ENCODE measurements at places on chromosomes 4 and X. TPM values are rescaled to one million over a fixed set of nuclear protein-coding genes. Genes with fewer than 3 reads are reported as not detected.
A peak's percentile ranks its signal among the peaks of the same experiment; 100 is the strongest.

- no peak overlapping the region for H3K4me3 ChIP-seq
- H3K36me3 ChIP-seq = no peaks in the 10 kb centered on the region
- no peaks in the 10 kb centered on the region for H3K4me1 ChIP-seq
- no peaks in the 10 kb centered on the region for H3K27me3 ChIP-seq
- H3K27ac ChIP-seq = no peak overlapping the region
These were observed 218.6 kb downstream of the DCAF12L2 start for GRCh38 chrX:125947501-125947900.

- no peak for DNase-seq
- no peaks in the 10 kb centered on the region for H3K4me1 ChIP-seq
- no peak overlapping the region for H3K4me3 ChIP-seq
- H3K27me3 ChIP-seq = no peaks in the 10 kb centered on the region
- H3K36me3 ChIP-seq = no peaks in the 10 kb centered on the region
- H3K27ac ChIP-seq = no peak overlapping the region
These were observed 333.3 kb downstream of the ANK2 start for GRCh38 chr4:113382704-113383103.

DNA sequence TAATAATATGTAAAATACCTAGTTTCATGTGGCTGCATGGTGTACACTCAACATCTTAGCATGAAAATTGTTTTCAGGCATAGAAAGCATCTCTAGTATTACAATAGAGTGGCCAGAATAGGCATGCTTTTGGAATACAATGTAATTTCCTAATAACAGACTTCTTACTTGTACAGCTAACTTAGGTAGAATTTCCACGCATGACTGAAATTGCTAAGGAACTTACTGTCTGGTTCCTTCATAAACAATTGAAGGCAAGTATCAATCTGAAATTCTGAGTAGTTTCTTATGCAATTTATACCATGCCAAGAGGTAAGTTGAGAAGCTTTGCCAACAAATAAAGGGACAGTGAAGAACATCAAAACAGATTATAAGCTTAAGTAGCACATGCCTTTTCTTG lies 26.7 kb downstream of the SULT1E1 start:
- H3K36me3 ChIP-seq = no peaks in the 10 kb centered on the region
- H3K4me1 ChIP-seq = peaks cover 10% of the 10 kb centered on the region
- no peak overlapping the region for H3K4me3 ChIP-seq
- no peaks in the 10 kb centered on the region for H3K27me3 ChIP-seq

GRCh38 chrX:106774981-106775380 lies 27.5 kb upstream of the TBC1D8B start:
- no peaks in the 10 kb centered on the region for H3K4me1 ChIP-seq
- DNase-seq = no peak
- no peaks in the 10 kb centered on the region for H3K36me3 ChIP-seq
- H3K4me3 ChIP-seq = no peak overlapping the region
- H3K27ac ChIP-seq = no peak overlapping the region

- peak overlapping the region; percentile 42 for H3K4me3 ChIP-seq
- no peak overlapping the region for H3K27ac ChIP-seq
- H3K4me1 ChIP-seq = peaks cover 8% of the 10 kb centered on the region
- peak; percentile 29 for DNase-seq
These were observed 73.8 kb upstream of the FREM3 start for GRCh38 chr4:143773998-143774895.

- peaks cover 24% of the 10 kb centered on the region for H3K4me1 ChIP-seq
- no peaks in the 10 kb centered on the region for H3K27me3 ChIP-seq
- no peak for DNase-seq
- H3K4me3 ChIP-seq = no peak overlapping the region
- peaks cover 53% of the 10 kb centered on the region for H3K36me3 ChIP-seq
These were observed 6.3 kb downstream of the UBA6 start for GRCh38 chr4:67694662-67695061.

DNA sequence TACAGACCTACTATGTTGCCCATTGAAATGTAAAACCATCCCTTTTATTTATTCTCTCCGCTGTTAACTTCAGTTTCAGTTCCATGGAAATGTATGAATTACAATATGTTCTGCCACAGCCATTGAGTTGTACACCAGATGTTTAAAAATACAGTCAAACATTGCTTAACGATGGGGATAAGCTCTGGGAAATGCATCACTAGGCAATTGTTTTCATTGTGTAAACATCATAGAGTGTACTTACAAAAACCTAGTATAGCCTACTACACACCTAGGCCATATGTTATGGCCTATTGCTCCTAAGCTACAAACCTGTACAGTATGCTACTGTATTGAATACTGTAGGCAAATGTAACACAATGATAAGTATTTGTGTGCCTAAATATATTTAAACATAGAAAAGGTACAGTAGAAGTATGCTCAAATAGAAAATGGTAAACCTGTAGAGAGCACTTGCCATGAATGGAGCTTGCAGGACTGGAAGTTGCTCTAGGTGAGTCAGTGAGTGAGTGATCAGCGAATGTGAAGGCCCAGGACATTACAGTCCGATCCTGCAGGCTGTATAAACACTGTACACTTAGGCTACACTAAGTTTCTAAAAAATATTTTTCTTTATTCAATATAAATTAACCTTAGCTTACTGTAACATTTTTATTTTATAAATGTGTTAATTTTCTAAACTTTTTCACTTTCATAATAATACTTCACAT lies 2.7 kb upstream of the PF4V1 start:
- H3K27ac ChIP-seq = no peak overlapping the region
- DNase-seq = no peak
- H3K4me1 ChIP-seq = no peaks in the 10 kb centered on the region
- no peak overlapping the region for H3K4me3 ChIP-seq

GRCh38 chr4:6019316-6020263 lies 1.4 kb upstream of the C4orf50 start:
- no peaks in the 10 kb centered on the region for H3K4me1 ChIP-seq
- no peak for DNase-seq
- H3K36me3 ChIP-seq = no peaks in the 10 kb centered on the region
- H3K4me3 ChIP-seq = no peak overlapping the region

- DNase-seq = no peak
- H3K36me3 ChIP-seq = no peaks in the 10 kb centered on the region
These were observed 120.2 kb downstream of the BMPR1B start for GRCh38 chr4:94877973-94878372.

GRCh38 chr4:18566970-18567799 lies 545.6 kb upstream of the LCORL start:
- H3K4me1 ChIP-seq = no peaks in the 10 kb centered on the region
- H3K27me3 ChIP-seq = no peaks in the 10 kb centered on the region
- DNase-seq = no peak
- H3K27ac ChIP-seq = no peak overlapping the region
- no peak overlapping the region for H3K4me3 ChIP-seq

- no peaks in the 10 kb centered on the region for H3K4me1 ChIP-seq
- H3K4me3 ChIP-seq = no peak overlapping the region
- DNase-seq = no peak
- no peak overlapping the region for H3K27ac ChIP-seq
- H3K36me3 ChIP-seq = no peaks in the 10 kb centered on the region
- peaks cover 3% of the 10 kb centered on the region for H3K27me3 ChIP-seq
These were observed 42.8 kb downstream of the HTT-AS start for GRCh38 chr4:3031357-3032082.

- no peaks in the 10 kb centered on the region for H3K36me3 ChIP-seq
- no peak overlapping the region for H3K4me3 ChIP-seq
- H3K4me1 ChIP-seq = no peaks in the 10 kb centered on the region
- H3K27ac ChIP-seq = no peak overlapping the region
These were observed 46.1 kb downstream of the EVC start for GRCh38 chr4:5757091-5757490.

DNA sequence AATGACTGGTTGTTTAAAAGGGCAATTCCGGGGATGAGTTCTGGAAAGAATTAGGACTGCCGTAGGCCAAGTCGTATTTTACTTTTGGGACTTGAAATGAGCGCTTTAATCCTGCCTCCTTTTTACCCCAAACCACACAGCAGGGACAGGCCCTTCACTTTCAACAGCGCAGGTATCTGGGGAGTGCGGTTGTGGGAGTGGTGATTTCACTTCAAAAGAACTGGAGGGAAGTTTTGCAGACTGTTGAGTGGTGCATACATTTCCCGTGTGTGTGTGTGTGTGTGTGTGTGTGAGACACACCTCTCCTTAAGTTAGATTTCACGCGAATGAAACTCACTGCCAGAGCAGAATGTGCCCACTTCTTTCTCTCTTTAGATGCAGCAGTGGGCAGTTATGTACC lies 2.8 kb downstream of the NHS start:
- no peak overlapping the region for H3K4me3 ChIP-seq
- no peak overlapping the region for H3K27ac ChIP-seq
- no peaks in the 10 kb centered on the region for H3K36me3 ChIP-seq
- DNase-seq = no peak
- H3K4me1 ChIP-seq = no peaks in the 10 kb centered on the region

- peaks cover 66% of the 10 kb centered on the region for H3K4me1 ChIP-seq
- peaks cover 33% of the 10 kb centered on the region for H3K36me3 ChIP-seq
- no peaks in the 10 kb centered on the region for H3K27me3 ChIP-seq
- H3K4me3 ChIP-seq = peak within 1 kb of the TSS; percentile 97
- peak within 1 kb of the TSS; percentile 99 for H3K27ac ChIP-seq
- peak; percentile 86 for DNase-seq
These were observed at the start of gene BANK1 for GRCh38 chr4:101790521-101791181. Gene BANK1 (plus strand): TSS chr4:101790730. CDS start chr4:101790881, 151 bp downstream.

- DNase-seq = no peak
- no peak overlapping the region for H3K4me3 ChIP-seq
- no peaks in the 10 kb centered on the region for H3K27me3 ChIP-seq
- peaks cover 5% of the 10 kb centered on the region for H3K4me1 ChIP-seq
These were observed 286.3 kb downstream of the ANKRD50 start for GRCh38 chr4:124426279-124426678.

GRCh38 chr4:67380154-67380553 lies 165.1 kb downstream of the CENPC start:
- H3K4me1 ChIP-seq = no peaks in the 10 kb centered on the region
- H3K27ac ChIP-seq = no peak overlapping the region
- no peak overlapping the region for H3K4me3 ChIP-seq
- H3K36me3 ChIP-seq = no peaks in the 10 kb centered on the region
- no peak for DNase-seq

GRCh38 chr4:162791226-162791625 lies 375.5 kb downstream of the NAF1 start:
- H3K36me3 ChIP-seq = no peaks in the 10 kb centered on the region
- H3K4me3 ChIP-seq = no peak overlapping the region
- no peaks in the 10 kb centered on the region for H3K27me3 ChIP-seq
- no peak overlapping the region for H3K27ac ChIP-seq
- H3K4me1 ChIP-seq = no peaks in the 10 kb centered on the region

DNA sequence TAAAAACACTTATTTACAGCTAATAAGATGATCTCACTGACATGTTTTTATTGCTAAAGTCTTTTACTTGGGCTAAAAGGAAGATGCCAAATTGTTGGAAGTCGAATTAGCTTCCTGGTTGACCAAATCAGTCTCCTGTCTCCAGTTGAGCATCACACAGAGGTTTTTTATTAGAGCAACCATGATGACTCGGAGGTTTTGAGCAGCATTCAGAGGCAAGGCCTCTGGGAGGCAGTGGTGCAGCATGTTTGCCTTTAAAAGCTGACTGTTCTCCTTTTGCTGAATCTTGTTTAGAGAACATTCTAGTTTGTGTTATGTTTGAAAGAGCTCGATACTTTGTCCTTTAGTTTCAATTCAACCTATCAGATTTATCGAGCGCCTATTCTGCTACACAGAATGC lies 2.1 kb downstream of the UCHL1 start:
- H3K27me3 ChIP-seq = peaks cover 34% of the 10 kb centered on the region
- peaks cover 10% of the 10 kb centered on the region for H3K4me1 ChIP-seq
- H3K27ac ChIP-seq = no peak overlapping the region
- H3K36me3 ChIP-seq = no peaks in the 10 kb centered on the region

GRCh38 chr4:84977396-84977795 lies 10.9 kb upstream of the WDFY3 start:
- no peaks in the 10 kb centered on the region for H3K36me3 ChIP-seq
- no peak overlapping the region for H3K27ac ChIP-seq
- DNase-seq = no peak
- no peaks in the 10 kb centered on the region for H3K4me1 ChIP-seq

GRCh38 chr4:52959541-52959940 lies 97.4 kb downstream of the RASL11B start:
- no peak overlapping the region for H3K4me3 ChIP-seq
- H3K27me3 ChIP-seq = no peaks in the 10 kb centered on the region
- no peaks in the 10 kb centered on the region for H3K4me1 ChIP-seq
- DNase-seq = no peak
- no peak overlapping the region for H3K27ac ChIP-seq

DNA sequence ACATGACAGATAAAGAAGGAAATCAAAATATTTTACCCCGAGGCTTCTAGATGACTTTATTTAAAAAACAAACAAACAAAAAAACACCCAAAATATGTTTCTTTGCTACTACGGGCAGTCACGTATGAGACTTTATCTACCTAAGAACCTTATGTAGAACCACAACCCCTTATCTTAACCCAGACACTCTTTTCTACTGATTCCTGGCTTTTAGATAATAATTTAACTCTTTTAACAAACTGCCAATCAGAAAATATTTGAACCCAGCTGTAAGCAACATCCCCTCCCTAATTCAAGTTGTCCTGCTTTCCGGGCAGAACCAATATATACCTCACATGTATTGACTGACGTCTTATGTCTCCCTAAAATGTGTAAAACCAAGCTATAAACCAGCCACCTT lies 15.4 kb downstream of the ELOVL6 start:
- H3K27me3 ChIP-seq = no peaks in the 10 kb centered on the region
- no peak overlapping the region for H3K4me3 ChIP-seq
- peaks cover 6% of the 10 kb centered on the region for H3K4me1 ChIP-seq
- DNase-seq = no peak

DNA sequence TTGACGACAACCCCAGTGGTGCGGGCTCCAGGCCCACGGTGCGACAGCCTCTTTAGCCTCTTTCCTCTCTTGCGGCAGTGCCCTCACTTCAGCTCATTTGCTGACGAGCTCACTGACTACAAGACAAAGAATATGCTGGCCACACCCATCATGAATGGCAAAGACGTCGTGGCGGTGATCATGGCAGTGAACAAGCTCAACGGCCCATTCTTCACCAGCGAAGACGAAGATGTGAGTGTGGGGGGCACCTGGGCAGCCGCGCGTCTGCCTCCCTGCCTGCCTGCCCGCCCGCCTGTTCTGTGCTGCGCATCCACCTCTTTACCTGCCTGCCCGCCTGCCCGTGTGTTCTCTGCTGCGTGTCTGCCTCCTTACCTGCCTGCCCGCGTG lies 9.2 kb downstream of the PDE6B start:
- H3K27me3 ChIP-seq = peaks cover 3% of the 10 kb centered on the region
- H3K36me3 ChIP-seq = no peaks in the 10 kb centered on the region
- no peaks in the 10 kb centered on the region for H3K4me1 ChIP-seq
- no peak for DNase-seq
- H3K4me3 ChIP-seq = no peak overlapping the region
- no peak overlapping the region for H3K27ac ChIP-seq

- peaks cover 9% of the 10 kb centered on the region for H3K27me3 ChIP-seq
- DNase-seq = no peak
- no peak overlapping the region for H3K4me3 ChIP-seq
- no peaks in the 10 kb centered on the region for H3K36me3 ChIP-seq
These were observed 144.3 kb downstream of the NWD2 start for GRCh38 chr4:37388681-37389365.

The SLBP gene
- total RNA-seq = 37.8 TPM

The CCDC120 gene
- 7.9 TPM for total RNA-seq

The SASH3 gene
- 209 TPM for total RNA-seq

The FHL1 gene
- 6.4 TPM for total RNA-seq

The VCX3B gene
- not detected for total RNA-seq

The IL1RAPL1 gene
- total RNA-seq = not detected

The NAP1L2 gene
- 0.80 TPM for total RNA-seq

The ZBTB49 gene
- 11.6 TPM for total RNA-seq

The ARHGAP10 gene
- total RNA-seq = 0.42 TPM

The ASMT gene
- 0.44 TPM for total RNA-seq

The GLRA3 gene
- total RNA-seq = 0.12 TPM

The FAM53A gene
- total RNA-seq = 1.2 TPM

The MSMO1 gene
- total RNA-seq = 87.9 TPM

The ZDHHC15 gene
- not detected for total RNA-seq

The UGT2B10 gene
- not detected for total RNA-seq

The KIF4A gene
- 0.49 TPM for total RNA-seq

All from activated B cell treated with CpG ODN at 0.5 μM for 24 hours (primary cell).